ENCODE measurements at places on chromosomes 7 and 10.
A peak's percentile ranks its signal among the peaks of the same experiment; 100 is the strongest.

- DNase-seq, result no peak
Observed at GRCh38 chr7:76016191-76016947, 22.0 kb upstream of the TMEM120A start.

DNA sequence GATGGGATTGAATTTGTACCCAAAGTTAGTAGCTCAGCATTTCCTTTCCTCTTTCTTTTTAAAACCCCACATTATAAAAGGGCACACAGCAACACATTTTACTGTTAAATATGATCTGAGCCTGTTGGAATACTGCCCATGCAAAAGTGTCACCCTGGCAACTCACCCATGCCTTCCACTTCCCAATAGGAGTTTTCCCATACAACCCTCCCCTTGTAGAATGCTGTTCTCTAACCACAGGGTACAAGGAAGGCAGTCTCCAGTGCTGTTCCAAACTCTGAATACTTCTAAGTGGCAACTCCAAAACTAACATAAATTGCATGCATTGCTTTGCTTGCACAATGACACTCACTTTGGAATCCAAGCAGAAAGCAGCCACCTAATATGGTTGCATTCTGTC lies 60.8 kb downstream of the NRCAM start:
- DNase-seq, result no peak

- DNase-seq, result no peak
Observed at GRCh38 chr10:112497347-112497950, 50.4 kb downstream of the VTI1A start.

DNA sequence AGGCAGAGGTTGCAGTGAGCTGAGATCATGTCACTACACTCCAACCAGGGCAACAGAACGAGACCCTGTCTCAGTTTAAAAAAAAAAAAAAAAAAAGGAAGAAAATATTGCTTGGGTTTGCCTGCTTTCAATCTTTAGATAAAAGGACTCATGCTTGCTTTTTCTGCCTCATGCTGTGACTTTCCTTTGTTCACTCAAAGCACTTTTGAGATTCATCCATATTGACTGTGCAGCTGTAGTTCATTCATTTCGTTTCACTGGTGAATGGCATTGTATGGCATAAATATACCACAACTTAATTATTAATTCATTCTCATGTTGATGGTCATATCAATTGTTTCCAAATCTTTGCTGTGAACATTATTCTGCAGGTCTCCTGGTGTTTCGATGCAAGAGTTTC lies 97.6 kb upstream of the NFE2L3 start:
- no peak for DNase-seq

DNA sequence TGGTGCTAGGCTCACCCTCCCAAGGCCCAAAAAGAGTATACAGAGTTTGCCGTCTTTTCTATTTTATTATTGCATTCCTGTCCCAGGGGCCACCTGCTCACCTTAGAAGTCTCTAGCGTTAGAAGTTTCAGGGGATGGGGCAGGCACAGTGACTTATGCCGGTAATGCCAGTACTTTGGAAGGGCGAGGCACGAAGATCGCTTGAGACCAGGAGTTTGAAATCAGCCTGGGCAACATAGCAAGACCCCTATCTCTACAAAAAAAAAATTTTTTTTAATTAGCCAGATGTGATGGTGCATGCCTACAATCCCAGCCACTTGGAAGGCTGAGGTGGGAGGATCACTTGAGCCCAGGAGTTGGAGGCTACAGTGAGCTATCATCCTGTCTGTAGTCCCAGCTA lies 30.3 kb upstream of the HSPB1 start:
- DNase-seq, result no peak

- no peak for DNase-seq
Observed at GRCh38 chr10:98886686-98887085, 349.0 kb downstream of the HPSE2 start.

- DNase-seq, result no peak
Observed at GRCh38 chr10:110566472-110567200, 859 bp upstream of the SMC3 start.

DNA sequence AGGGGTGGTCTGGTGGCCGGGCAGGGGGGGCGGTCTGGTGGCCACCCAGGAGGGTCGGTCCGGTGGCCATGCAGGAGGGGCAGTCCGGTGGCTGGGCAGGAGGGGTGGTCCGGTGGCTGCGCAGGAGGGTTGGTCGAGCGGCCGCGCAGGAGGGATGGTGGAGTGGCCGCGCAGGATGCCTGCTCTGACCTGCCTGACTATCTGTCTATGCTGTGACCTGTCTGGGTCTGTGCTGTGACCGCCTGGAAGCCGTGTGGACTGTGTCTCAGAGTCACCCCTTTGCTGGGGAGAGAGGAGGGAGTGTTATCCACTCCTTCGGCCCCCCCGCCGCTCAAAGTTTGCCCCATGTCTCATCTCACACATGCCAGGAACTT lies 113.2 kb downstream of the ACTR3B start:
- no peak for DNase-seq

DNA sequence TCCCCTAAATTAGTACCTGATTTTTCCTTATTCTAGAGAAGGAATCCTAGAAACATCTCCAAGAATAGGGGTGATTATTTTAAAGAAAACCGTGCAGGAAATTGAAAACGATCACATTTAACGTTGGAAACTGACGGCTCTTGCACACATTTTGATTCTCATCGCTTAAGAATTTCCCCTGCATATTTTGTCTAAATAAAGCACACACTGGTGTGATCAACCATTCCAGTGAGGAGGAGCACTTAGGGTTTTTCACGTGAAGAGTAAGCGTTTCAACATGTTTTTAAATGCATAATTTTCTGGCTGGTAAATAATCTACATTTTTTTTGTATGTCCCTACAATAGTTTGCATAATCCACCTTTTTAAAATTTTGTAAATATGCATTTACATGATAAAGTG lies 229.7 kb upstream of the PFKP start:
- DNase-seq, result no peak

DNA sequence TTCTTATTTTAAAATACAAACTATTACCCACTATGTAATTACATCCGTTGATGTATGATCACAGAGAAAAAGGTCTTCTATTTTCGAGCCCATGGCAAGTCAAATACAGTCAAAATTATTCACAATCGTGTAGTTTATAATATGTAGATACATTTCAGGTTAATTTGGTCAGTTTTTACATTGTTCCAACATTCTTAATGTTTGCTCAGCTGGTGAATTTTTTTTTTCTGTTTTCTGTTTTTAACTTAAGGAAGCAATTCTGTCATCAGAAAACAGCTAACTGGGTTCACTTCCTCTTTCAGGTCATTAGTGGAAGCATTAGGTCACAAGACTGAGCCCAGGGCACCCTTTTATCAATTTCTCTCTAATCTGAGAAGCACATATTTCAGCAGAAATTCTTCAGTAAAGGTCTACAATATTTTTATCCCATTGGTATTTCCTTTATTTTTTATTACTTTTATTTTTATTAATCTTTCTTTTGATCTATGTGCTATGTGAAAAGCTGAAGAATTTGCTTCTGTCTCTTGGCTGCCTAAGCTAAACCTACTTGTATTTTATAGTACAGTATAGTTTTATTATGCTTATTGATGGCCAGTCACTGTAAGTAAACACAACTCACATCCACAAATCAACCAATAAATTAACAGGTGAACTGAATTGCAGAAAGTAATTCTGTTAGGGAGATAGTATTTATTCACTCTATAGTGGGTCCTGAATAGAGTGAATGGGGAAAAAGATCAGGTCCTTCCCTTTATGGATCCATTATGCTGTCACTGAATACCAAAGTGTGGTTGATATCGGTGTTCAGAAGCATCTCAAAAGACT lies 84.6 kb downstream of the ICA1 start:
- DNase-seq, result no peak

- no peak for DNase-seq
Observed at GRCh38 chr7:128774921-128775320, 673 bp downstream of the OPN1SW start.

GRCh38 chr7:12067156-12067831 lies 143.8 kb upstream of the TMEM106B start:
- peak; percentile 72 for DNase-seq

DNA sequence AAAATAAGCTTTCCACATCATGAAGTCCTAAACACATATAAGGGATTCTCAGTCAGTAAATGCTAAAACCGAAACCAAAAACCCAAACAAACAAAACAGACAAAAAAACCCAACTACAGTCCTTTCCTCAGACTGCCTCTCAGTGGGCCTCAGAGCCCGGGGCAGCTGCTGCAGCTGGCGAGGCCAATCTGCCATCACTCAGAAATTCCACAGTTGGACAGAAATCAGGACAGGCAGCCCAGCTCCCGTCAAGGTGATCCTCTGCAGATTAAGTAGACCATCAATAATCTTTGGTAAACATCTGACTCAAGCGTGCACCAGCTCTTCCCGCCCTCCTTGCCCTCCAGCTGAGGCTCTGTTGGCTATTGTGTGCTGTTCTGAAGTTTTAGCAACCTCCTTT lies 142.2 kb downstream of the ATXN7L1 start:
- no peak for DNase-seq

- no peak for DNase-seq
Observed at GRCh38 chr10:79223091-79224048, 123.9 kb upstream of the PPIF start.

- DNase-seq, result no peak
Observed at GRCh38 chr10:110058212-110058611, 50.4 kb downstream of the ADD3 start.

DNA sequence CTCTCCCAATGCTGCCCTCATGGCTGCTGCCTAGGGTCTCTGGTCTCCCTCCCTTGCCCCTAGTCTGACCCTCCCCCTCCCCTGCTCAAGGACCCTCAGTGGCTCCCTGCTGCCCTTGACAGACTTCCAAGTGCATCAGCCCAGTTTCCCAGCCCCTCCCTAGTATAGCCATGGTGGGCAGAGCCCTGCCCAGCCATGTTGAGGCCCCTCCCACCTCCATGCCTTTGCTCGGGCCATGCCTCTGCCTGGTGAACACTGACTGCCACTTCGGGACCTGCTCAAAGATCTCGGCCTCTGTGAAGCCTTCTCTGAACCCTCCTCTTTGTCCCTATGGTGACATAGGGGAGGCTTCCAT lies 73.2 kb downstream of the MYL10 start:
- DNase-seq, result no peak

GRCh38 chr10:110075686-110076085 lies 67.9 kb downstream of the ADD3 start:
- no peak for DNase-seq

- DNase-seq, result peak; percentile 45
Observed at GRCh38 chr7:96414931-96415292, 93.0 kb upstream of the SLC25A13 start.

DNA sequence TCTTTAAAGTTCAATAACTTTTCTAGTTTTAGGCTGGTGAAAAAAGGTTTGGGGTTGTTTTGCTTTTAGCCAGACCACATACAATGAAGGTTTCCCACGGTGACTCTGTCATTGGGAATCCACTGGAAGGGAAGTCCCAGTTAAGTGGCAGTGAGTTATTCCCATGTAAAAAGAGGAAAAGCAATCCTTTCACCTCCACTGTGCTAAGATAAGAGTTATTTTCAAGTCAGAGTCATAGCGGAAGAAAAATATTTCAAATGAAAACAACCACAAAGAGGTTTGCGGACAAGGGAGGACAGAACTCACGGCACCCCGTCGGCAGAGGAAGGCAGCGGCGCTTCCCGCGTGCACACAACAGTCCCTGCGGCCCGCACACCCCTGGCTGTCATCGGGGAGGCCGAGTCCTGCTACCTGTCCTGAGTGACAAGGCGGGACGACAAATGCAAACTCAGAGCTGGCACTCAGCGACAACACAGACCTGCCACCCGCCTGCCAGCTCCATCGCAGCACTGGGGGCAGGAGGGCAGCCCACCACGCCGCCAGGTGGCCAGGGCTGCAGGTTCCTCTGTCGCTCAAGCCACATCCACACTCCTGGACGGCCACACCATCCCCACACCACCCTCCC lies 9.3 kb upstream of the PAPOLB start:
- DNase-seq, result no peak

GRCh38 chr10:126597211-126597610 lies 73.3 kb downstream of the C10orf90 start:
- no peak for DNase-seq

GRCh38 chr7:135235841-135236240 lies 2.2 kb downstream of the STRA8 start:
- DNase-seq, result no peak

DNA sequence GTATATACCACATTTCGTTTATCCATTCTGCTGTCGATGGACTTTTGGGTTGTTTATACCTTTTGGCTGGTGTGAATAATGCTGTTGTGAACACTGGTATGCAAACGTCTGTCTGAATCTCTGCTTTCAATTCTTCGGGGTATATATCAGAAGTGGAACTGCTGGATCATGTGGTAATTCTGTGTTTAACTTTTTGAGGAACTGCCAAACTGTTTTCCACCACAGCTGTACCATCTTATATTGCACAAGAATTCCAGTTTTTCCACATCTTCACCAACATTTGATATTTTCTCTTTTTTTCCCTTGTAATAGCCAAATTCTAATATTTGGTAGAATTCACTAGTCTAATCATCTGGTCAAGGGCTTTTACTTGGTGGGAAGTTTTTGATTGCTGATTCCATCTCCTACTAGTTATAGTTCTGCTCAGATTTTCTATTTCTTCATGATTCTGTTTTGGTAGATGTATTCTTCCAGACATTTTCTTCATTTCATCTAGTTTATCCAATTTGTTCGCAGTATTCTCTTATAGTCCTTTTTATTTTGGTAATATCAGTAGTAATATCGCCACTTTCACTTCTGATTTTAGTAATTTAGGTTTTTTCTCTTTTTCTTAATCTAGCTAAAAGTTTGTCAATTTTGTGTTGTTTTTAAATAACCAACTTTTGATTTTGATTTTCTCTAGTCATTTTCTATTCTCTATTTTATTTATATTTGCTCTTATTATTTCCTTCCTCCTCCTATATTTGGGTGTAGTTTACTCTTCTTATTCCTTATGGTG lies 271.2 kb downstream of the ZEB1 start:
- DNase-seq, result no peak

DNA sequence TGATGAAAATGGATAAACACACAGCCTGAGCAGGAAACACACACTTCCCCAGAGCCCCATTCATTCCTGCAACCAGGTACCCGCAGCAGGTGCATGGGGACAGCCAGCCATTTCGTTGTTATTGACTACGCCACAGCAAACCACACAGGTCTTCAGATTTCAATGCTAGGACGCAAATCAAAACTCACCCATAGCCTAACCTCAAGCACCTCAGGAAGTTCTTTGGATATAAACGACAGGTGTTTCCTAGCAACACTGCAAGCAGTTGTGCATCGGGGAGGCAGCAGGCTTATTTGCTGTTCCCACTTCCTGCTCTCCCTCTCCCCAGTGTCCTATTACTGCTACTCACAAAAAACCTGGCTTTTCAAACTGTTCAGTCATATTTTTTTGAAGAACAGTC lies 176.5 kb upstream of the FRMD4A start:
- DNase-seq, result no peak

DNA sequence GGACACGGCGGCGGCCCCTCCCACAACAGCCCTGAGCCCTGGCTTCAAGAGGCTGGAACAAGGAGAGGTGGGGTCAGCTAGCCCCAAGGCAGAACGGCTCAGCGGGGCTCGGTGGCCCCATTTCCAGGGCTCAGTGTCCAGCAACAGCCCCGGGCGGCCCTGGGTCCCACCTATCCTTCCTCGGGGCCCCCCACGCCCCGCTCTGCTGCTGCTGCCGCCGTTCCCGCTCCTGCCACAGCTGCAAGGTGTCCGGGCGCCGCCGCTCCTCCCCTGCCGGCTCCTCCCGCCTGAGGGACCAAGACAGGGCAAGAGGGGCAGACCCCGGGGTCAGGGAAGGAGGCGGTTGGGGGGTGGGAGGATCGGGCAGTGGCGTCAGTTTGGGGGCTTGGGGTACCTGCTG lies 3.4 kb upstream of the SAP25 start:
- no peak for DNase-seq

Data from colonic mucosa (tissue), 4 donors.